ENCODE measurements at places on chromosomes 2 and 18.

GRCh38 chr2:240296476-240297255 is 138.8 kb upstream of the GPC1 start:
- no peak for DNase-seq

GRCh38 chr2:86498468-86499260 is 57.5 kb downstream of the KDM3A start:
- DNase-seq = no peak

- DNase-seq = no peak
Measured at GRCh38 chr18:79792096-79792987, 5.4 kb upstream of the KCNG2 start.

GRCh38 chr2:75500633-75501032 is 60.1 kb downstream of the EVA1A start:
- no peak for DNase-seq

- DNase-seq = no peak
Measured at GRCh38 chr2:204213588-204213987, 277.0 kb downstream of the ICOS start.
